ENCODE measurements at places on chromosomes 2 and 18. TPM values are rescaled to one million over a fixed set of nuclear protein-coding genes. Genes with fewer than 3 reads are reported as not detected.

GRCh38 chr2:160375037-160375436 lies 118.6 kb downstream of the RBMS1 start:
- DNase-seq = no peak
- H3K27me3 ChIP-seq = no peaks in the 10 kb centered on the region
- H3K27ac ChIP-seq = peak overlapping the region; percentile 26
- no peak overlapping the region for H3K4me3 ChIP-seq

DNA sequence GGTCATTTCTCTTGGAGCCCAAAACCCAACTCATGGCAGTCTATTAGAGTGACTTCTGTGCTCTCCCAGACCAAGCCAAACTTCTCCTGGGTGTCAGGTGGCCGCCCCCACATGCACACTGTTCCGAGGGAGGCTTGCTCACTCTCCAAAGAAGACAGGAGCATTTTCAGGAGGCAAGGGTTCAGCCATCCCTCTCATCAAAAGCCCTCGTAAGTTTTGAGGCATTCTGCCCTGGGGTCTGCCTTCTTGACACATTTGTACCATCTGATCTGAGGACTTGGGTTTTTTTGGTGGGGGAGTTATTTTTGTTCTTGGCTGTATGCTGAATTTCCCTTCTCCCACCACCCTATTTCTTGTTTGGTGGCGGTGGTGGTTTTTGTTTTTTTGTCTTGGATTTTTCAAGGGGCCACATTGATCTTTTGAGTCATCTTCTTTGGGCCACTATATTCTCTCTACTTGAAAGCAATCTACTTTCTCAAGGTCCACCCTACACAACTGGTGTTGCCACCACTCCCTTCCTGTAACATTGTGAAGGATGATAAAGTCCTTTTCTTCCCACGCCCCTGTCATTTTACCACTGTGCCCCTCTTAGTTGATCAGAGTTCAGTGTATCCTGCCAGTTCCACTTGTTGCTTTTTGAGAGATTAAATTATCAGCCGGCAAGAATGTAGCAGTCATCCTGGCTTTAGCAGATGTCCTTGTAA lies 255.8 kb downstream of the CYP26B1 start:
- H3K4me1 ChIP-seq = no peaks in the 10 kb centered on the region
- DNase-seq = no peak
- H3K27ac ChIP-seq = no peak overlapping the region

DNA sequence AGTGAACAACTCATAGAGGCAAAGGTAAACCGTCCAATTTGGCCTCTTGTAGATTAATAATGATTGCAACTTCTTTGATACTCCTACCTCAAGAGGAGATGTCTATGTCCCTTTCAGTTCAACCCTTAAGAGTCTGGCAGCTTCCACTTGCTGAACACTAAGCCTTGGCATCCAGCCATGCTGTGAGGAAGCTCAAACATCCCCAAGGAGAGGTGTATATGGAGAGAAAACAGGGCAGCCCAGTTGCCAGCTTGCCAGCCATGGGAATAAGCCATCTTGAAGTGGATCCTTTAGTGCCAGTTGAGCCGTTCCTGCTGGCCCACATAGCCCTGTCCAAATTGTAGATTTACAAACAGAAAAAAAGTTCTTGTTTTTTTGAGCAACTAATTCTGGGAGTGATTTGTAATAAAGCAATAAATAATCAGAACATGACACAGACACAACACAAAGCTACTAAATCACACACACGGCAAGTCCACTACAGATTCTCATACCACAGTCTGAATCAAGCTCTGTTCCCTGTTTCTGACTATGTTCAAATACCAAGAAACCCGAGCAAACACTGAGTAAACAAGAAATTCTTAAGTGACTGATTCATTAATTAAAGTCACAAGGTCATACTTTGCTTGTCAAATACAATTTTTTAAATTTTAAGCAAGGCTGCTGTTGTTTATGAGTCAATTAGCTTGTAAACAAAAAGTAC lies 96.1 kb downstream of the PID1 start:
- H3K27ac ChIP-seq = peak overlapping the region; percentile 71
- H3K27me3 ChIP-seq = no peaks in the 10 kb centered on the region
- H3K4me1 ChIP-seq = peaks cover 26% of the 10 kb centered on the region
- no peaks in the 10 kb centered on the region for H3K36me3 ChIP-seq
- no peak for DNase-seq

DNA sequence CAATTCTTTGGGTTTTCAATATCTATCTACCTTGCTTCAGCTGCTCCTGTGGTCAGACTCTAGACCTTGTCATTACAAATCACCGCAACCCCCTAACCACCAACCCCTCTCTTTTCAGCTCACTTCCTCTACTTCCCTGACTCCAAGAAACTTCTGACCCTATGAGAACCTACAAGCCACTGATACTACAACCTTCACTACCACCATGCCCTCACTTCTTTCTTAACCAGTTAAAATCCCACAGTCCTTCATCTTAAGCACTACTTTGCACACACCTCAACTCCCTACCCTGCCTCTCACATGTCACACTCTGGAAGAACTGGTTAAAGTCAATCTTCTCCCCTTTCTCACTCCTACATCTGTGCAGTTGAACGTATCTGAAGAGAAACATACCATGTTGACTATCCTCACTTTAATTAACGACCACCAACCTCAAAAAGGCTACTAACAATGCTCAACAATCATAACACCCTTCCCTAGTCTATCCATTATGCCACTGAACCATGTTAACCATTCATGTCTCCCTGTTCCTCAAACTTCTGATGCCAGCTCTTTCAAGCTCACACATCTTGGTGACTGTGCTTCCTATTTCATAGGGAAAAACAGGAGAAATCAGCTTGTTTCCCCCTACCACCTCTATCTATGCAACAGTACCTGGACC lies 12.6 kb downstream of the EIF2AK3 start:
- H3K4me3 ChIP-seq = no peak overlapping the region
- H3K27ac ChIP-seq = no peak overlapping the region
- no peak for DNase-seq
- H3K27me3 ChIP-seq = no peaks in the 10 kb centered on the region
- H3K36me3 ChIP-seq = no peaks in the 10 kb centered on the region
- H3K4me1 ChIP-seq = no peaks in the 10 kb centered on the region

Gene DSC3
- total RNA-seq = 0.85 TPM

Gene AQP4
- not detected for total RNA-seq

Gene RTP5
- total RNA-seq = not detected

All from ascending aorta (tissue), 2 donors.